ENCODE measurements at places on chromosomes 1 and 21.

- no peak for DNase-seq
Observed at GRCh38 chr1:19319196-19319595, 7.1 kb downstream of the SLC66A1 start.

- DNase-seq, result peak; percentile 39
Observed at GRCh38 chr1:206447422-206447765, 22.9 kb upstream of the IKBKE start.

DNA sequence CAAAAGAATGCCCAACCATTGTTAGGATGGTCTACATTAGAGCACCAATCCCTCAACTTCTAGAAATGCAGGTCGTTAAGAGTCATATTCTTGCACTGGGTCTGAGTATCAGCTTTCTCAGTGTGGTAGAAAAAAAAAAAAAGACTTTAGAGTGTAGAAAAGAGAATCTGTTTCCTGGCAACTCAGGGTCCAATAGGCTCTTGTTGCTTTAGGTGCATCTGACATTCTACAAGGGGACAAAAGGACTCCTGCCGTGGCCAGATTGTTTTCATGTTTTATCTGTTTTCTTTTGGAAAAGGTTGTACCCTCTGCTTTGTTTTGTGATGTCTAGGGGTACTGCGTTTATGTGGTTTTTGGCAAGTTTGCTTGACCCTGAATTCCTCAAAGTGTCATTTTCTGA is 105.4 kb upstream of the KCNK2 start:
- no peak for DNase-seq

DNA sequence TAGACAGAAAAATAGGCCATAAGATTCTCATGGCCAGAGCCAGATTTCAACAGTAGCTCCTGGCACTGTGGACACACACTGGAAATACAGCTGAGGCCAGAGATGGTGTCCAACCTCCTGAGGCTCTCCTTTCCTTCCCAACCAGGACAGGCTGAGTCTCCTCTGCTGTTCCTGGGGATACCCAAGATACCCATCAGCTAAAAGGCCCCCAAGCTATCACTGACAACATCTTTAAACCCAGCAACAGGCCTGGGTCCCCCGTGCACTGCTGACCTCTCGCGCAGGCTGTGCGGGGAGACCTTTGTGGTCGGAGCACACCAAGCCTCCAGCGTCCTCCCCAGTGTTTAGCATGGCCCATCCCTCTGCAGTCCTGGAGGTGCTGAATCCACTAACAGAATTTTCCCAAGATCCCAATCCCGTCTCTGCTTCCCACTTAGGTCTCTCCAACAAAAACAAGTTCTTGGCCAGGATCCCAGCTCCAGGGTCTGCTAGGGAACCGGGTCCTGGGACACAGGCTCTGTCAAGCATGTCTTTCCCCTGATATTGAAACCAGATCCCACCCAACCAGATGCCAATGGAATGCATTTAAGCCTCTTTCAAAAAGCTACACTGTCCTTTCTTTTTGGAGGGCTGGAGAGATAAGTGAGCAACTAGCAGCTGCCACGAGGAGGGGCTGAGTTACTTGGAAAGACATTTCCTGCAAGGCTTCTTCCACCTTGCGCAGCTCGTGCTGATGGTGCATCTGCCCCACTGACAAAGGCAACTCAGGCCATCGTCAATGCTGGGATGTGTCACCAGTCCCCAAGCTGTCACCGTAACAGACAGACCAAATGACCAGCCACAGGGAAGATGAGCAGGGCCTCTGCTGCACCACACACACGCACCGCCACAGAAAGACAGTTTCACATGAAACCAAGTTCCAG is 73.2 kb downstream of the BCAR3 start:
- DNase-seq, result peak; percentile 74

DNA sequence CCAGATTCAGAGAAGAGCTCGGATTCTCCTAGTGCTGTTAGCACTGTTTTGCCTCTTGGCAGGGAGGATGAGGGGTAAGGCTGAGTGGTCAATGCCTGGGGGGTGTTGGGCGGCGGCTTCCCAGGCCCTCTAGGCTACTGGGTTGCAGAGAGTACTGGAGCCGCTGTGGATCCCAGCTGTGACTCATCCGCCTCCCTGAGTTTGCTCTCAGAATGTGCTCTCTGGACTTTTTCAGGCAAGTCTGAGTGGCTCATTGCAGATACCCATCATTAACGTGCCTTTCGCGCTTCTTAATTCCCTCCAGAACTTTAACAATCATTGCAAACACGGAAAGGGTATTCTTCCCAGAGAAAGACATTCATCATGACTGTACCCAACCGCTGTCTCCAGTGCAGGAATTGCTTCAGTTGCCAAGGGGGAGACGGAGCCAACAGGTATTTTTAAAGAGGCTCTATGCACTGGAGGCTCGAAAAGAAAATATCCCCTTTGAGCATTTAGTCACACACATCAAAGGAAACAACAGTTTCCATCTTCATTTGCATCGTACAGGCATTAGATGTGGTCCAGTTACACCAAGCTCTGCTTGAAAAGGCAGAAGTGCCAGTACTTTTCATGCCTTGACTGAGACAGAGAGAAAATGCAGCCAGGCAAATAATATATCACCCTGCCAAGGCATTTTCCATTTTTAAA is 14.4 kb upstream of the CAMTA1 start:
- DNase-seq, result no peak

GRCh38 chr1:46495778-46496177 is 6.1 kb downstream of the DMBX1 start:
- DNase-seq, result no peak

DNA sequence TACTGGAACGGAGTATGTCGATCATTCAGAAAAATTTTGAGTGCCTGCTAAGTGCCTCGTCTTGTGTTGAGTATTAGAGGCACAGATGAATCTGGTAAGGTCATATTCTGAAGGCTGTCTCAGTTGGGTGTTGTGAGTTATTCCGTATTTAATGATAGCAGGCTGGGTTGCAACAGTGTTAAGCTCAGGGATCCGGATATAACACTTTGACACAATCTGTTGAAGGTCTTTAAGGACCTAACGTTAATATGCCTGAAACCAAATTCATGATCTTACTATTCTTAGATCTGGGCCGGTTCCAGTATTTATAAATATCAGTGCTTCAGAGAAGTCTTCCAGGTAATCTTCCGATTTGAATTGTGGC is 555 bp downstream of the PRPF38A start:
- no peak for DNase-seq

- DNase-seq, result no peak
Observed at GRCh38 chr1:1004780-1005697, 5.1 kb upstream of the HES4 start.

DNA sequence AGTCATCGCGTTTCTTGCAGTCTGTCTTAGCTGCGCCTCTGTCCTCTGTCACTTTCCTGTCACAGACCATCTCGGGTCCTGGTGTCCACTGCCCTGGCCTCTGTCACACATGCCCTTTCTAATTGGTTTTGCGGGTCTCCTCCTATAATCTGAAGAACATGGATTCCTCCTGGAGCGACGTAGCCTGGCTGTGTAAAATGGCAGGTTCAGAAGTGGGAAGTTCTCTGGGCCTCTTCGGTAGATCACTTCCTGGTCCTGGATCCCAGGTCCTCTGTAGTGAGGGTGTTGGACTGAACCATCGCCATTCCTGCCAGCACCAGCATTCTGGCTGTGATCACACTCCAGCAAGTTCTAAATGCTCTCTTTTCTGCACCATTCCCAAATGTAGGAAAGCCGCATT is 857 bp downstream of the FAM3B start:
- DNase-seq, result no peak

DNA sequence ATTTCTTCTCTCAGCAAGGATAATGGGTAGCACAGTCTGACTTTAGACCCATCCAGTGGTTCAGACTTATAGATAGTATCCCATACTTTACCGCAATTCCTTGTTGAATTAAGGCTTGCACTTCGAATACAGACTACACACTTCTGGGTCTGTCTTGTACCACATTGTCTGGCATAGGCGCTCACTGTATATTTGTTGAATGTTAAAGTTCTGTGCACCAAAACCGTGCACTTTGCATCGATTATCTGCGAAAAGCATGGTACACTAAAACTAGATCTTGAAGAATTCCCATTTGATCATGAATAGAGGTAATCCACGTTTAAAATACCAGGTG is 556 bp upstream of the RYR2 start:
- DNase-seq, result no peak

- no peak for DNase-seq
Observed at GRCh38 chr21:28781602-28782276, 210.9 kb downstream of the LTN1 start.

GRCh38 chr1:158864595-158864994 is 33.4 kb downstream of the MNDA start:
- no peak for DNase-seq

- no peak for DNase-seq
Observed at GRCh38 chr1:46528297-46528955, 23.0 kb downstream of the KNCN start.

GRCh38 chr1:38735651-38736161 is 123.9 kb downstream of the RRAGC start:
- no peak for DNase-seq

GRCh38 chr1:43796111-43796581 is 88.8 kb downstream of the ST3GAL3 start:
- DNase-seq, result no peak

DNA sequence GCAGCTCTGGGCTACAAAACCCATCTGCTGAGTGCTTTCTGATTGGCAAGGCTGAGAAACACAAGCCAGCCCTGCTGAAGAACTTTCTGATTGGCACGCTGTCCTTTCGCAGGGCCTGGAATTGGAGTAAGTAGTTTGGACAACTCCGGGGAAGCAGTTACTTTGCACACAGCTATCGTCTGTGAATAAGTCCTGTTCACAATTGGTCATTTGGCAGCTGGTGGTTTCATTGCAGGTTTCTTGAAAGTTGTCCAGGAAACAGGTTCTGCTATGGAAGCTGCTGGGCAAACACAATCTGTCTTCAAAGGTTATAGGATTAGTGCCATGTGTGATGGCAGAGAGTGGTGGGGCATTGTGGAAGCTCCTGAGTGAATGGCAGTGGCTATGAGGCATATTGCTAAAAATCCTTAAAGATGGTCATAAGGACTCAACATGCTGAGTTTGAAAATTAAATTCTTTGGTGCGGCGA is at the start of gene KRTAP27-1:
TSS of gene KRTAP27-1 (minus strand) at position 419 of the 469 bp plus-strand sequence. CDS start at position 393, 26 bp downstream.
- no peak for DNase-seq

- DNase-seq, result no peak
Observed at GRCh38 chr1:198212675-198213074, 55.9 kb downstream of the NEK7 start.

GRCh38 chr1:155184351-155184811 is 10.7 kb downstream of the TRIM46 start:
- no peak for DNase-seq

- DNase-seq, result no peak
Observed at GRCh38 chr1:108533351-108534083, 26.4 kb upstream of the EEIG2 start.

DNA sequence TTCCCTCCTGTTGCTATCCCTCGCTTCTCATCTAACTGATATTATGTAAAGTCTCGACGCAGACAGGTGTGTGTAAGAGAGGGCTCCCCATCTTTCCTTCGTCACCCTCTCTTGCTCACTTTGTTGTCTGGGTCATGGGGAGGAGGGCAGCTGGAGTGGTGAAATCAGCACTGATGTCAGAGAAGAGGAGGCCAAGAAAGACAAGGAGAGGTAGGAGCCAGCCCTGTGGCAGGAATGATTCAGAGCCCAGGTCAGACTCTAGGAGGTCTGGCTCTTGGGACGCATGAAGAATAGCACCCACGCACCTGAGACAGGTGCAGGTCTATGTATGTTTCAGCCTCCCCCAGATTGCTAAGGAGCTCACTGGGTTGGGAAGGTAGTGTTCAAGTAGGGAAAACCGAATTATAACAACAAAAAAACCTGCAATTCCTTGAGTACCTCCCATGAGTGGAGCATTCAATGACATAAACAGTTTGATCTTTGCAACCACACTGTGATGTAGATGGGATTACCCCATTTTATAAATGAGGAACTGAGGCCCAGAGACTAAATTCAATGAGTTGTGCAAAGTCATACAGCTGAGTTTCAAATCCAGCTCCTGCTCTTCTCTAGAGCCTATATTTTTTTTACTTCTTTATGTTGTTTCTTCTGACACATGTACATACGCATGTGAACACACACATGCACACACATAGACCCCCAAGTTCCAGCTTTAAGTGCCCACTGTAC is 10.4 kb downstream of the NUAK2 start:
- DNase-seq, result no peak

GRCh38 chr1:241615043-241615974 is 24.9 kb downstream of the CHML start:
- no peak for DNase-seq

DNA sequence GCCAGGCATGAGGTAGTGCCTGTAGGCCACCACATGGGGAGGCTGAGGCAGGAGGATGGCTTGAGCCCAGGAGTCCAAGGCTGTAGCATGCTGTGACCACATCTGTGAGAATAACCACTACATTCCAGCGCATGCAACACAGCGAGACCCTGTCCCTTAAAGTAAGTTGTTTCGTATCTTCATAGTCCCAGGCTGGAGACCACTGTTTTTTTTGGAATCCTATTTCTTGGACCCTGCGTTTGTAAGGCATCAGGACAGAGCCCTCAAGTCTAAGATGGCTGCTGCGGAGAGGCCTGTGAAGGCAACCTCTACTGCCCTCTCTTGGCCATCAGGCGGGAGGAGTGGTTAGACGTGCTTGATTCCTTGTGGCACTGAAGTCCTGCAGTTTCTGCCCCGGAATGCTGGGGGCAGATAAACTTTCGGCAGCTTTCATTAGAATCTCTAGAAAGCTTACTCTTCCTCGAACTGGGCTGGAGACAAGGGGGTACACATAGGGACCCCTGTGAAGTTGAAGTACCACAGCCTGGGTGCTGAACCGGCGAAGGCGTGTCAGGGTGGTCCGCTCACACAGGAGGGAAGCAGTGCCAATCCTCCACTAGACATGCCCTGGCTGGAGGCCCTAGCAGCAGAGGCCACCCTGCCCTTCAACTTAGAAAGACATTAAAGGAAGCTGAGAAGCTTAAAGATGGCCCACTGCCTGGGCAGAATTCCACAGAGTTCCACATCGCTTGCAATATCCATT is 36.6 kb downstream of the RABIF start:
- DNase-seq, result no peak

GRCh38 chr1:152448095-152448494 is 34.0 kb upstream of the CRNN start:
- no peak for DNase-seq

- DNase-seq, result peak; percentile 53
Observed at GRCh38 chr1:224623743-224624333, 7.7 kb downstream of the CNIH3 start.

DNA sequence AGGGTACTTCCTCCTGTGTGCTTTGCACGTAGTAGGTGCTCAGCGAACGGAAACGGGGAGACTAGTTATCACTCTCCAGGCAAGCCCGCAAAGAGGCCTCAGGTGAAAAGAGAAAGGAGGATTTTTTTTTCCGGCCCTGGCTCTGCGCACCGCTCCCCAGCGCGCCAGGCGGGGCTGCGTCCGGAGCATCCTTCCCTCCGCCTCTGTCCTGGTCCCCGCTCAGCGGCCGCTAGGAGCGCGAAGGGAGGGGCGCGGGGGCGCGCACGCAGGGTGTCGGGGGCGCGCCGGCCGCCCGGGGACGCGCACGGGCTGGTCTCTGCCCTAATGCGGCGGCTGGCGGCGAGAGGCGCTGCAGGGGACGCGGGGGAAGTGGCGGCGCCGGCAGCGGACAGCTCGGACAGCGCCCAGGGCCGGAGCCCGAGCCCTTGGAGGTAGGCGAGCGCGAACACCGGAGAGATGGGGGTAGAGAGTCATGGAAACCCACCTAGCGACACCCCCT is 42.3 kb upstream of the NFASC start:
- DNase-seq, result no peak

- DNase-seq, result no peak
Observed at GRCh38 chr1:205458777-205459566, 3.1 kb upstream of the BLACAT1 start.

Measured in mesenteric fat pad (tissue), 1 donor.